GM23248 (cell line): ENCODE measurements at places on chromosomes 2 and 18.

DNA sequence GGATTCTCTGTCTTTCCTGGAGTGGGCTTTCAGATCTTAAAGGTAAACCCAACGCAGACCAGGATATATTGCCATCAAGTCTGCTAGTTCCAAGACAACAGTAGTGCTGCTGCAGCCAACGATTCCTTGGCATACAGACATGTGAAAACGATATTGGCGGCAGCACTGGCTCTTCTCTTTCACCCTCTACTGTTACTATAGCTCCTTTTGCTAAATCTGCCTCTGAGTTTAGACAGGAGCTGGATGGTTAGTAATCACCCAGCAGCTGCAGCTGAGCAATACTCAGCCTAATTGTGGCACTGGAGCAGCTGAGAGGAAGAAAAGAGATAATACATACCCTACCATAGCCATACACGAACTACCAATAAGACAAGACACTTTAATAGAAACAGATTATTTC lies 4.0 kb downstream of the YES1 start:
- peaks cover 34% of the 10 kb centered on the region for H3K4me1 ChIP-seq
- H3K27me3 ChIP-seq: no peaks in the 10 kb centered on the region
- no peaks in the 10 kb centered on the region for H3K36me3 ChIP-seq

- no peaks in the 10 kb centered on the region for H3K4me1 ChIP-seq
- no peak for DNase-seq
- H3K27me3 ChIP-seq: no peaks in the 10 kb centered on the region
- no peaks in the 10 kb centered on the region for H3K36me3 ChIP-seq
- no peak overlapping the region for H3K27ac ChIP-seq
Measured at GRCh38 chr2:65922030-65922429, 489.6 kb upstream of the SPRED2 start.

GRCh38 chr2:18304849-18305248 lies 255.6 kb downstream of the RDH14 start:
- H3K4me3 ChIP-seq: no peak overlapping the region
- DNase-seq: no peak
- no peak overlapping the region for H3K27ac ChIP-seq
- peaks cover 25% of the 10 kb centered on the region for H3K4me1 ChIP-seq
- H3K36me3 ChIP-seq: no peaks in the 10 kb centered on the region
- H3K27me3 ChIP-seq: no peaks in the 10 kb centered on the region

GRCh38 chr18:39441648-39442047 lies 1876.0 kb upstream of the CELF4 start:
- no peaks in the 10 kb centered on the region for H3K27me3 ChIP-seq
- H3K36me3 ChIP-seq: no peaks in the 10 kb centered on the region
- H3K27ac ChIP-seq: no peak overlapping the region
- DNase-seq: no peak
- no peak overlapping the region for H3K4me3 ChIP-seq
- H3K4me1 ChIP-seq: no peaks in the 10 kb centered on the region

GRCh38 chr2:146986161-146986560 lies 858.7 kb upstream of the ACVR2A start:
- DNase-seq: peak; percentile 68
- H3K4me3 ChIP-seq: 0 out of 2 replicates have a peak overlapping the region, but pooled peaks have one; percentile 5
- peak overlapping the region; percentile 52 for H3K27ac ChIP-seq
- H3K27me3 ChIP-seq: no peaks in the 10 kb centered on the region
- no peaks in the 10 kb centered on the region for H3K36me3 ChIP-seq

- no peak overlapping the region for H3K4me3 ChIP-seq
- no peak for DNase-seq
- no peaks in the 10 kb centered on the region for H3K4me1 ChIP-seq
- H3K27me3 ChIP-seq: no peaks in the 10 kb centered on the region
- no peak overlapping the region for H3K27ac ChIP-seq
Measured at GRCh38 chr18:26869640-26870039, 4.1 kb upstream of the AQP4 start.

DNA sequence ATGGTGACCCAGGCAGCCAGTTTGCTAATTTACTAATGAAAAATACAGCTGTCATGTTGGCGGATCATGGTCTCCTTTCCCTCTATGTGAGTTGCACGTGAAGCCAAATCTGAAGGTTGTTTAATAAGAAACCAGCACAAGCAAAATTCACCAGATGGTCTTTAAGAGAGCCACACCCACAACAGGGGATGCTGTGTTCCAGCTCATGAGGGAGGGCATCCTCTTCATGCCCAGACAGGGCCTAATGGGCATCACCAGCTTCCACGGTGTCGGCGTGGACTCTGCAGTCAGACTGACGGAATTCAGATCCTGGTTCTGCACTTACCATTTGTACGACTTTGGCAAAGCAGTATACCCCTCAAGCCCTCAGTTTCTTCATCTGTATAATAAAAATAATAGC lies 39.9 kb downstream of the TMEM247 start:
- H3K4me1 ChIP-seq: peaks cover 13% of the 10 kb centered on the region
- no peak for DNase-seq
- no peak overlapping the region for H3K27ac ChIP-seq
- no peaks in the 10 kb centered on the region for H3K27me3 ChIP-seq
- H3K36me3 ChIP-seq: no peaks in the 10 kb centered on the region; the same call in 1 of the 2 replicates
- H3K4me3 ChIP-seq: no peak overlapping the region

- H3K36me3 ChIP-seq: no peaks in the 10 kb centered on the region
- no peak overlapping the region for H3K27ac ChIP-seq
- H3K27me3 ChIP-seq: peaks cover 75% of the 10 kb centered on the region
- no peak overlapping the region for H3K4me3 ChIP-seq
- DNase-seq: peak; percentile 18
Measured at GRCh38 chr2:106995556-106995955, 109.6 kb upstream of the ST6GAL2 start.

- no peaks in the 10 kb centered on the region for H3K36me3 ChIP-seq
- DNase-seq: no peak
- H3K27ac ChIP-seq: no peak overlapping the region
- peak overlapping the region; percentile 63 for H3K4me3 ChIP-seq
Measured at GRCh38 chr2:106581755-106582147, 94.6 kb downstream of the CD8B2 start.

- no peak for DNase-seq
- H3K27me3 ChIP-seq: no peaks in the 10 kb centered on the region
- no peaks in the 10 kb centered on the region for H3K36me3 ChIP-seq
- H3K4me3 ChIP-seq: no peak overlapping the region
Measured at GRCh38 chr2:172448544-172449267, 21.3 kb downstream of the ITGA6 start.

GRCh38 chr2:158529379-158530259 lies 72.9 kb downstream of the PKP4 start:
- no peaks in the 10 kb centered on the region for H3K27me3 ChIP-seq
- peaks cover 20% of the 10 kb centered on the region for H3K4me1 ChIP-seq
- peaks cover 5% of the 10 kb centered on the region; the same call in 1 of the 2 replicates for H3K36me3 ChIP-seq
- peak overlapping the region; percentile 43 for H3K27ac ChIP-seq

- no peaks in the 10 kb centered on the region for H3K27me3 ChIP-seq
- no peak overlapping the region for H3K27ac ChIP-seq
- DNase-seq: no peak
- H3K4me1 ChIP-seq: peaks cover 6% of the 10 kb centered on the region
- H3K4me3 ChIP-seq: no peak overlapping the region
Measured at GRCh38 chr2:134306521-134306920, 52.6 kb downstream of the MGAT5 start.

- H3K27ac ChIP-seq: peak overlapping the region; percentile 33
- peaks cover 20% of the 10 kb centered on the region; the same call in 1 of the 2 replicates for H3K4me1 ChIP-seq
- peak overlapping the region; percentile 73 for H3K4me3 ChIP-seq
- H3K27me3 ChIP-seq: no peaks in the 10 kb centered on the region
- DNase-seq: peak; percentile 56
Measured at GRCh38 chr2:42569116-42569711, 782 bp downstream of the MTA3 start.

DNA sequence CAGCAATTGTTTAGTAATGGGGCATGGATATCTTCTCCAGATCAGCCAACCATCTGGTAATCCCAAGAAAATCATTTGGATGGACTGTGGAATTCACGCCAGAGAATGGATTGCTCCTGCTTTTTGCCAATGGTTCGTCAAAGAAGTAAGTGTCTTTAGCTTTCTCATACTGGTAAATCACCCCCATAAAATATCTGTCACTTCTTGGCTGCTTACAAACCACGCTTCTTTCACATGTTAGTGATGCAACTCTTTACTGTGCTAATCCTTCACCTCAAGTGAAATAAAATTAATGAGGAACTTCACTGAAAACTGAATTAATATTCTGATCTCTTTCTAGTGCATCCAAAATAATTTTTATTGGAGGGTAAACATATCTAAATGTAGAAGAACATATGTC lies 18.9 kb downstream of the CPO start:
- H3K36me3 ChIP-seq: no peaks in the 10 kb centered on the region
- H3K27me3 ChIP-seq: no peaks in the 10 kb centered on the region
- H3K4me3 ChIP-seq: no peak overlapping the region
- DNase-seq: no peak
- no peaks in the 10 kb centered on the region for H3K4me1 ChIP-seq

GRCh38 chr2:199462956-199463692 lies 5.4 kb upstream of the SATB2 start:
- peak overlapping the region; percentile 84 for H3K4me3 ChIP-seq
- H3K36me3 ChIP-seq: no peaks in the 10 kb centered on the region
- H3K4me1 ChIP-seq: peaks cover 9% of the 10 kb centered on the region

- H3K4me3 ChIP-seq: no peak overlapping the region
- no peak for DNase-seq
- no peak overlapping the region for H3K27ac ChIP-seq
Measured at GRCh38 chr18:65287652-65288051, 463.2 kb upstream of the CDH7 start.

DNA sequence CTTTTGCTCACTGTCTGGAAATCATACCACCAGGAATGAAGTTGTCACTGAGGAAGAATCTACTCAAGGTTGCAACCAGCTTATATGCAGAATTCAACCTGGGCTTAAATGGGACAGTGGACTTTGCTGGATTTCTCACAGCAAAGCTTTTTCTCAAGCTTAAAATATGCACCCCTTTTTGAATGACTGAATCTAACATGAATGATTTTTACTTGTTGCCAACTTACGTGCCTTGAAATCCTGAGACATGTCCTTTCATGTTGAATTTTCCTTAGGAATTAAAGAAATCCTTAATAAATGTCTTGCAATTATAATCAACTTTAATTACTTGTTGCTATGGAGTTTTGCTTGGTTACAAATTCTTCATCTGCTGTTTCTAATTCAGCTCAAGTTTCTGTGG lies 57.4 kb downstream of the SPP2 start:
- H3K4me3 ChIP-seq: no peak overlapping the region
- peaks cover 13% of the 10 kb centered on the region for H3K4me1 ChIP-seq
- H3K27ac ChIP-seq: no peak overlapping the region
- DNase-seq: peak; percentile 4

GRCh38 chr2:239666855-239667376 lies 266.1 kb upstream of the HDAC4 start:
- peaks cover 8% of the 10 kb centered on the region; the same call in 1 of the 2 replicates for H3K27me3 ChIP-seq
- no peak overlapping the region for H3K27ac ChIP-seq
- DNase-seq: no peak
- no peaks in the 10 kb centered on the region for H3K4me1 ChIP-seq
- H3K4me3 ChIP-seq: no peak overlapping the region
- no peaks in the 10 kb centered on the region for H3K36me3 ChIP-seq

- H3K27me3 ChIP-seq: no peaks in the 10 kb centered on the region
- 0 out of 2 replicates have a peak overlapping the region, but pooled peaks have one; percentile 8 for H3K4me3 ChIP-seq
- H3K36me3 ChIP-seq: no peaks in the 10 kb centered on the region
- peak; percentile 86 for DNase-seq
Measured at GRCh38 chr18:79402977-79403722, 7.4 kb downstream of the NFATC1 start.

DNA sequence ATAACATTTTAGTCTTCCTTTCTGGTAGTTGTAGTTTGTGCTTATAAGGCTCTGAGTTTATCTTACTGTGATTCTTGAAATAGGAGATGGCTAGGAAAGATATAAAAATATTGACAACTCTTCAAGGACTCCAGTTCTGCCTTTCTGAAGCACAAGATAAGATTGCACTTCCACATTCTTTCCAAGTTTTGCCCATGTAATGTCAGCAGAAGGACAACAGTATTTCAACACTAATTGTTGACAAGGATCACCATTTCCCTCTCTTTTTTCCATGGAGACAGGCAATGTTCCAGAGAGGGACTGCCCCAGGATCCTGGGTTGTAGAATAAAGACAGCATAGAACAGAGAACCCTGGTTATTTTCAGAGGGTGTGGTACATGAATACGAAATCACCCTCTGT lies 279.1 kb upstream of the CNTNAP5 start:
- no peaks in the 10 kb centered on the region for H3K36me3 ChIP-seq
- H3K4me1 ChIP-seq: no peaks in the 10 kb centered on the region
- H3K4me3 ChIP-seq: no peak overlapping the region
- no peak for DNase-seq

- peaks cover 11% of the 10 kb centered on the region for H3K4me1 ChIP-seq
- peak; percentile 29 for DNase-seq
Measured at GRCh38 chr18:68667121-68667520, 47.8 kb downstream of the TMX3 start.

GRCh38 chr2:95349568-95350322 lies 52.6 kb downstream of the KCNIP3 start:
- no peak for DNase-seq
- 0 out of 2 replicates have a peak, but pooled peaks cover 4% of the 10 kb centered on the region for H3K4me1 ChIP-seq
- no peaks in the 10 kb centered on the region for H3K36me3 ChIP-seq

- H3K27me3 ChIP-seq: peaks cover 8% of the 10 kb centered on the region; the same call in 1 of the 2 replicates
- H3K4me3 ChIP-seq: no peak overlapping the region
- H3K4me1 ChIP-seq: no peaks in the 10 kb centered on the region
- no peak overlapping the region for H3K27ac ChIP-seq
- peak; percentile 60 for DNase-seq
Measured at GRCh38 chr2:152012697-152013096, 86.1 kb downstream of the CACNB4 start.

DNA sequence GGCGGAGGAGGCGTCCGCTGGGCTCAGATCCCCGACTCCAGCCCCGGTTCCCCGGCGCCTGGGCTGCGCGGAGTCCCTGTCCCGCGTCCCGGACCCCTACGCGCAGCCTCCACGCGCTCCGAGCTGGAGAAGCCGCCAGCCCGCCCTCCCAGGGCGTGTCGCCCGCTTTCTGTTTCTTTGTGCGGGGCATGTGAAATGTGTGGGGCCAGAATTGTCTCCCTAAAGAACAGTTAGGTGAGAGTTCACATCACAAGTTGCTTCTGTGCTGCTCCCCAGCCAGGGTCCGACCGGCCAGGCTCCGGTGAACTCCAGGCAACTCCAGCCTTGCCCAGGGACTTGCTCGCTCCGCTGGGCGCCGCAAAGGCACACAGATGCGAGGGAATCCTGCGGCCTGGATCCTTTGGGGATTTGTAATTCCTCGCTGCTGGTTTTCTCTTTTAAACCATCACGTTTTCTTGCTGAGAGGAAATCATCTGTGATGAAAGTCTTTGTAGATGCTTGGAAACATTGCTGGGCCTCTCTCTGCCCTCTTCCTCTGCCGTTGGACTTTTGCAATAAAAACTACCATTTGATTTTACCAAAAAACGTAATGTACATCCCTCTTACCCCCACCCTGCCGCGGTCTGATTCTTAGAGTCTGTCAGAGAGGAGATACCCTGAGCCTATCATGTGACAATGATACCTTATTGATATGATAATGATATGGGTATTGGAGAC lies 631 bp downstream of the GYPC start:
- H3K27ac ChIP-seq: peak overlapping the region; percentile 99
- H3K4me1 ChIP-seq: peaks cover 35% of the 10 kb centered on the region
- H3K4me3 ChIP-seq: peak overlapping the region; percentile 81
- no peaks in the 10 kb centered on the region for H3K27me3 ChIP-seq
- no peaks in the 10 kb centered on the region for H3K36me3 ChIP-seq

GRCh38 chr2:186424265-186424664 lies 61.8 kb upstream of the ZC3H15 start:
- DNase-seq: no peak
- no peak overlapping the region for H3K27ac ChIP-seq
- H3K4me1 ChIP-seq: peaks cover 12% of the 10 kb centered on the region
- no peaks in the 10 kb centered on the region for H3K36me3 ChIP-seq
- no peak overlapping the region for H3K4me3 ChIP-seq
